Dermis lymphatic vessel endothelial cell (primary cell): ENCODE measurements at places on chromosomes 3 and 15. TPM values are rescaled to one million over a fixed set of nuclear protein-coding genes. Genes with fewer than 3 reads are reported as not detected.

The B3GNT5 gene
- total RNA-seq, result 32.9 and 39.0 TPM in 2 replicates

The TICRR gene
- total RNA-seq, result 0.43 and 0.69 TPM in 2 replicates

The ZNF662 gene
- 0.33 and 2.1 TPM in 2 replicates for total RNA-seq

The POPDC2 gene
- total RNA-seq, result 0.17 and 0.33 TPM in 2 replicates

The STAB1 gene
- total RNA-seq, result 199 and 423 TPM in 2 replicates

The C3orf22 gene
- total RNA-seq, result not detected in 2 replicates

The SPTSSB gene
- not detected in 2 replicates for total RNA-seq

The DENND4A gene
- 20.2 and 27.5 TPM in 2 replicates for total RNA-seq

The CCDC174 gene
- 6.3 and 10.3 TPM in 2 replicates for total RNA-seq

The DNAH12 gene
- under 0.01 TPM in 2 replicates for total RNA-seq

The ATP13A5 gene
- total RNA-seq, result not detected in 2 replicates

The GMPPB gene
- total RNA-seq, result 15.7 and 25.6 TPM in 2 replicates

The ISLR2 gene
- 0.09 and 0.11 TPM in 2 replicates for total RNA-seq

The SLC28A2 gene
- not detected in 2 replicates for total RNA-seq
